ENCODE measurements at places on chromosomes 6 and 20. TPM values are rescaled to one million over a fixed set of nuclear protein-coding genes. Genes with fewer than 3 reads are reported as not detected.

- H3K4me1 ChIP-seq: no peaks in the 10 kb centered on the region
- DNase-seq: no peak
- no peak overlapping the region for H3K4me3 ChIP-seq
Measured at GRCh38 chr20:37233548-37234253, 27.9 kb downstream of the GHRH start.

DNA sequence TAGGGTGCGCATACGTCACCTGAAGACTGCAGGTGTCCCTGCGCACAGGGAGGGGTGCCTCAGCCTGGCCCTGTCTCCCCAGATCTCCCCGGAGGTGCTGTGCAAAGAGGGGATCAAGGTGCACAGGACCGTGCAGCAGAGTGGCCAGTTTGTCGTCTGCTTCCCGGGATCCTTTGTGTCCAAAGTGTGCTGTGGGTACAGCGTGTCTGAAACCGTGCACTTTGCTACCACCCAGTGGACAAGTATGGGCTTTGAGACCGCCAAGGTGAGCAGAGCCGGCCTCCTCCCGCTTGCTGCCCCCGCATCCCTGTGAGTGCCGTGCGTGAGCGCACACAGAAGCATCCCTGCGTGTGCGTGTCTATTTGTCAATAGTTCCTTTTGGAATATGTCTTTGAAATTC lies 150.7 kb downstream of the DTNBP1 start:
- H3K27me3 ChIP-seq: no peaks in the 10 kb centered on the region
- no peaks in the 10 kb centered on the region for H3K4me1 ChIP-seq
- H3K27ac ChIP-seq: no peak overlapping the region
- H3K36me3 ChIP-seq: peaks cover 7% of the 10 kb centered on the region
- H3K4me3 ChIP-seq: no peak overlapping the region

DNA sequence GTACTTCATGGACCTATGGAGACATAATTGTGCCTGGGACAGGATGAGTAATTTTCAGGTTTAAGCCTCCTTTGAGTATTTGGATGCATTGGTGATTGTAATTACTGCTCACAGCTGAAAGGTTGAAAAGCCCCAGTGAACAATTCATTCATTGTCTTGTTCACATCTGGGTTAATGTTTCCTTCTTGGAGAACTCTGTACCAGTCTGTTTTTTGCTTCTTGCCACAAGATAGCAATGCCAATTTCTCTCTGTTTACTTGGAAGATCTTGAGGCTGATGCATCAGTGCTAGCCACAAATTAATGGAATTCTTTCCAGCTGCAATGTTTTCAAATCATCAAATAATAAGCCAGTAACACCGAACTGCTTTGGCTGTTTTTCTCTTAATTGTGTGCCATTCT lies 207.8 kb downstream of the BMP2 start:
- no peaks in the 10 kb centered on the region for H3K27me3 ChIP-seq
- H3K4me1 ChIP-seq: no peaks in the 10 kb centered on the region
- no peak overlapping the region for H3K4me3 ChIP-seq

GRCh38 chr6:121578216-121578615 lies 142.8 kb downstream of the GJA1 start:
- H3K36me3 ChIP-seq: no peaks in the 10 kb centered on the region
- no peaks in the 10 kb centered on the region for H3K4me1 ChIP-seq
- no peaks in the 10 kb centered on the region for H3K27me3 ChIP-seq
- H3K27ac ChIP-seq: no peak overlapping the region

DNA sequence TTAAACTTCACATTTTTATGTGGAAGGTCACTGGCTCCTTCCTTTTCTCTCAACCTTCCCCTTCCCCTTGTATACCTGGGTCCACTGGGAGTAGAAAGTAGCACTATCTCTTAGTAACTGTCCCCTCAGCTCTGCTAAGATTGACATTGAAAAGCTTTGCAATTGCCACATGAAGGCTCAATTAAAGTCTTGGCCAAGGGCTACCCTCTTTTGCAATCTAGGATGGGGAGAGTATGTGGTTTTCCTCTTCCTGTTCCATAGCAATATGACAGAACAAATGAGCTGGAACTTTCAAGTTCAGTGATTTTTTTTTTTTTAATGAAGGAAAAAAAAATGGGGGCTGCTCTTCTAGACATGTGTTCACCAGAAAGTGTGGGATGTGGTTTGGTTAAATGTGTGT lies 37.1 kb downstream of the PROKR2 start:
- no peak for DNase-seq
- no peak overlapping the region for H3K27ac ChIP-seq
- no peaks in the 10 kb centered on the region for H3K4me1 ChIP-seq
- no peak overlapping the region for H3K4me3 ChIP-seq
- H3K36me3 ChIP-seq: no peaks in the 10 kb centered on the region

- peaks cover 17% of the 10 kb centered on the region for H3K36me3 ChIP-seq
- H3K4me1 ChIP-seq: peaks cover 6% of the 10 kb centered on the region
- no peak overlapping the region for H3K27ac ChIP-seq
- no peaks in the 10 kb centered on the region for H3K27me3 ChIP-seq
- H3K4me3 ChIP-seq: no peak overlapping the region
Measured at GRCh38 chr20:33702861-33703260, 16.7 kb upstream of the E2F1 start.

DNA sequence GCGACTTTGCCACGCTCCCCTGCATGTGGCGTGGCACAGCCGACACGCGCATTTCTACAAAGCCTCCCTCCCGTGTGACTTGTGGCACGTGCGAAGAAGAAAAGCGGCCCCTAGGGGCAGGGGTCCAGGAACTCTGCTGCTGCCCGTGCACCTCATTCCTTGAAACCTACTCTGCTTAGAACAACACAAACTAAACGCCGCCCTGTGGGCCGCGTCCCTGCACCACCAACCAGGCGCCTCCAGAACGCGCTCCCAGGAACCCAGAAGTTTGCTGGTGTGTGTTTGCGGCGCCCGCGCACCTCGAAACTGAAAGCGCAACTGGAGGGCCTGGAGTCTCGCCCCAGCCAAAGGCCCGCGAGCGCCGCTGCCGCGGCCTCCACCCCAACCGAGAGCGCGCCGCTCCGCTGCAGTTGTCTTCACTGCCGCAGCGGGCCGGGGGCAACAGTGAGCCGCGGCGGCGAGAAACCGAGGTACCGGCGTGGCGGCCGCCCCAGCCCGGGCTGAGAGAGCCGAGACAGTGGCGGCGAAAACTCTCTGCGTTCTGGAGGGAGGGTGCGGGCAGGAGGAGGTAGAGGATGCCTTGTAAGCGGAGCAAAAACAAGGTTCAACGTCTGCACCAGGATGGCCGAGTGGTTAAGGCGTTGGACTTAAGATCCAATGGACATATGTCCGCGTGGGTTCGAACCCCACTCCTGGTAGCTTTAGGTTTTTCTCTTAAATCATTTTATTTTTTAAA lies 65.8 kb downstream of the STX11 start:
- peak; percentile 96 for DNase-seq
- H3K27me3 ChIP-seq: no peaks in the 10 kb centered on the region
- H3K4me3 ChIP-seq: peak overlapping the region; percentile 80
- no peaks in the 10 kb centered on the region for H3K36me3 ChIP-seq
- H3K27ac ChIP-seq: peak overlapping the region; percentile 96

- no peak overlapping the region for H3K27ac ChIP-seq
- DNase-seq: no peak
- H3K4me1 ChIP-seq: no peaks in the 10 kb centered on the region
- no peaks in the 10 kb centered on the region for H3K27me3 ChIP-seq
Measured at GRCh38 chr20:58136149-58136484, 92.3 kb downstream of the ANKRD60 start.

- no peak for DNase-seq
- H3K27ac ChIP-seq: no peak overlapping the region
- H3K4me1 ChIP-seq: peaks cover 19% of the 10 kb centered on the region
- no peaks in the 10 kb centered on the region for H3K36me3 ChIP-seq
Measured at GRCh38 chr6:40586369-40587201, 579 bp downstream of the LRFN2 start.

GRCh38 chr20:51468636-51469035 lies 73.9 kb downstream of the NFATC2 start:
- no peaks in the 10 kb centered on the region for H3K27me3 ChIP-seq
- peaks cover 13% of the 10 kb centered on the region for H3K36me3 ChIP-seq
- H3K4me3 ChIP-seq: no peak overlapping the region
- H3K27ac ChIP-seq: no peak overlapping the region
- no peak for DNase-seq

- H3K36me3 ChIP-seq: no peaks in the 10 kb centered on the region
- no peaks in the 10 kb centered on the region for H3K4me1 ChIP-seq
- no peak overlapping the region for H3K4me3 ChIP-seq
- no peak overlapping the region for H3K27ac ChIP-seq
- no peak for DNase-seq
- no peaks in the 10 kb centered on the region for H3K27me3 ChIP-seq
Measured at GRCh38 chr6:163925839-163926238, 511.3 kb downstream of the QKI start.

DNA sequence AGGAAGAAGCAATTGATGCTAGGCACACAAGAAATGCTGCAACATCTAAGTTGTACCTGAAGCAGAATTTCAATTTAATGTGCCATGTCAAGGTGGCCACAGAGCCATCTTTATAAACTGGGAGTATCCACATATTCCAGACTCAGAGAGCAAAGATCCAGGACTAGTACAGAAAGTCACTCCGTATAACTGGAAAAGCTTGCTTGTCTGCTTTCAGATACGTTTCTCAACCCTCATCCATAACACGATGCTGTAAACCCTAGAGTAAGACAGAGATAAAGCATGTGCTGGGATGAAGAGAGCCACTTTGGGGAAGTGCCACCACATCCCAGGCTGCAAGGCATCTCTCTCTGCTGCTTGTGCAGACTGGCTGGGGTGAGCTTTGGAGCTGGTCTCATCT lies 134.7 kb downstream of the PACRG start:
- DNase-seq: no peak
- H3K36me3 ChIP-seq: no peaks in the 10 kb centered on the region
- no peaks in the 10 kb centered on the region for H3K4me1 ChIP-seq
- no peaks in the 10 kb centered on the region for H3K27me3 ChIP-seq
- H3K4me3 ChIP-seq: no peak overlapping the region

The IRF4 gene
- 1.6 TPM for polyA plus RNA-seq

The TNFRSF6B gene
- polyA plus RNA-seq: 0.73 TPM

The SLC32A1 gene
- not detected for polyA plus RNA-seq
